ENCODE measurements at places on chromosomes 11 and 22.

- no peak for DNase-seq
Measured at GRCh38 chr11:57167125-57167846, 14.5 kb upstream of the LRRC55 start.

DNA sequence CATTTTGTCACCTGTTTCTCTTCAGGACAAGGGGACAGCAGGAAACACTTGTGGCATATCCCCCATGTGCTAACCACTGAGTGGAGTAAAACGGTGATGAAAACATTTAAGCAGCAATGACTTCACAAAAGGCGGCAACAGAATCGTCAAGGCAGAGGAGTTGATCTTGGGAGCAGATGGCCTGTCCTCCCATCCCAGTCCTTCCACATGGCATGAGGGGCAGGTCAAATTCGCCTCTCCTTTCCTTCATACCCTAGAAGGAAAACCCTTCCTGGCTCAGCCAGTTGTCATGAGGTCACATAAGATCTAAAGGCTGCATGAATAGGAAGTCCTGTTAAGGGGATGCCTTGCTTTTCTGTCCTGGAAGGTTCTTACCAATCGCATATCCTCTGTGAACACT, 169.1 kb downstream of the MAML2 start:
- no peak for DNase-seq

DNA sequence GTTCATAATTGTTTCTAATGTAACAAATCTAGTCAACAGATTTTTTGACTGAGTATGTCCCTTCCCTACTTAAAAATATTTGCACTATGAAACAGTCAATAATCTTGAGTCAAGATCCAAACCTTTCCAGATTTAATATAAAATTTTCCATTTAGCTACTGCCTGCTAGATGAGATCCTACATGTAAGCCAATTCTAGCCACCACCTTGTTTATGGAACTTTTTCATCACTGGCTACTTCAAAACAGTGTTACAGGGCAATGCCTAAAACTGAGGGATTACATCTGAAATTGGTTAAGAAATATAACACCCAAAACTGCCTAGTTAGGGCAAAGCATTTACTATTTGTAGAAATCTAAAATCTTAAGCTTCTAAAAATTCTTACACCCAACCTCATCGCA, 10.5 kb upstream of the FUT4 start:
- DNase-seq = no peak

- DNase-seq = no peak
Measured at GRCh38 chr11:116707746-116708145, 65.0 kb downstream of the BUD13 start.

DNA sequence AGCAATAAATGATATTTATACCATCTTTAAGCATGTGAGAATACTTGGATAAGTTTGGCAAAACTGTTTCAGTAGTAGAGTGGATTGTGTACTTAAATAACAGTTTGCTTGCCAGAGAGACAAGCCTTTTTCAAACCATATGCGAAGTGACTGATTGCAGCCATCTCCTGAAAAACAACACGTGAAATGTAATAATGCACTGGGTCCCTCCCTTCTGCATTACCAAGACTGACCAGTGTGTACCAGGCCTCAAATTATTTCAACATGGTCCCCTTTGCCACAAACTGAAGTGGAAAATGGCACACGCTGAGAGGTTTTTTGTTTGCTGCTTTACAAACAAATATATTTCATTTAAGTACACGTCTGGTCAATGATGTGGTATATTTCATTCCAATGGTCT, 337.4 kb downstream of the SOX6 start:
- no peak for DNase-seq

- DNase-seq = peak; percentile 27
Measured at GRCh38 chr11:67644042-67644441, 4.5 kb upstream of the TBX10 start.

DNA sequence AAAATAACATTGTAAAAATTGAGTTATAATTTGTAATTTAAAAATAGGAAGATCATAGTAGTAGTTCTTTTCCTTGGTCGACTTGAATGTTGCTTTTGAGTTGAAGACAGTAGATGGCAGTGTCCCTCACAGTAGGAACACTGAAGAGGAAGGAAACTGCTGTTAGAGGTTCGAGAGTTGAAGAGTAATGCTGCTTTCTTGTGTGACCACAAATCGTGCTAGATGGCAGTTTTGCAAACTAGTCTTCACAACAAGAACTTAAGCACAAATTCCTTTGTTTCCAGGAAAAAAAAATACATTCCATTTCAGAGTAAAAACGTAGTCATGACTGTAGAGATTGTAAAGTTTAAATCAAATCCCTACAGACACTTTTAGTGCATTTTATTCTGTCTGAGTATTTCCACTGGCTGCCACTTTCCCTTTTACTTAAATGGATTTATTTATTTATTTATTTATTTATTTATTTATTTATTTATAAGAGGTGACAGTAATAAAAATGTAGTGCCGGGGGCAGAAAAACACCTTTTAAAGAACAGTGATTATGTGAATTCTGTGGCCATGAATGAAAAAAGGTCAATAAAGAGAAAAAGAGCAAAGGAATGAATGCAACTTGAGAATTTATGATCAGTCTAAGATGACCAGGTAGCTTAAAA, 54.6 kb downstream of the SPECC1L start:
- DNase-seq = no peak

- no peak for DNase-seq
Measured at GRCh38 chr11:10350334-10350733, 45.5 kb downstream of the ADM start.

DNA sequence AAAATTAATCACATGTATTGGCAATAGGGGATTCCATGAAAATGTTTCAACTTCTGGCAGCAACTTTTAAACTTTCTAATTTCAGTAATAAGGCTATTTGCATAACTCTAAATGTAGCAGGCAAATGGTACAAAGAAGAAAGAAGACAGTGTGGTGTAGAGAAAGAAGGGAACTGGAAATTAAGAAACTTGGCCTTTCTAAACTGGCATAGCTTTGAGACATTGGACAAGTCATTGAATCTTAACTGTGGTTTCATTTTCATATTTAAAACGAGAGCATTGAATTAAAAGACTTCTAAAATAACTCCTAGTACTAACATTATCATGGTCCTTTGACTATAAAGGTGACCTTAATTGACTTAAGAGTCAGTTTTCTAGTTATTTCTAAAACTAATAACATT, 125.0 kb downstream of the UVRAG start:
- no peak for DNase-seq

DNA sequence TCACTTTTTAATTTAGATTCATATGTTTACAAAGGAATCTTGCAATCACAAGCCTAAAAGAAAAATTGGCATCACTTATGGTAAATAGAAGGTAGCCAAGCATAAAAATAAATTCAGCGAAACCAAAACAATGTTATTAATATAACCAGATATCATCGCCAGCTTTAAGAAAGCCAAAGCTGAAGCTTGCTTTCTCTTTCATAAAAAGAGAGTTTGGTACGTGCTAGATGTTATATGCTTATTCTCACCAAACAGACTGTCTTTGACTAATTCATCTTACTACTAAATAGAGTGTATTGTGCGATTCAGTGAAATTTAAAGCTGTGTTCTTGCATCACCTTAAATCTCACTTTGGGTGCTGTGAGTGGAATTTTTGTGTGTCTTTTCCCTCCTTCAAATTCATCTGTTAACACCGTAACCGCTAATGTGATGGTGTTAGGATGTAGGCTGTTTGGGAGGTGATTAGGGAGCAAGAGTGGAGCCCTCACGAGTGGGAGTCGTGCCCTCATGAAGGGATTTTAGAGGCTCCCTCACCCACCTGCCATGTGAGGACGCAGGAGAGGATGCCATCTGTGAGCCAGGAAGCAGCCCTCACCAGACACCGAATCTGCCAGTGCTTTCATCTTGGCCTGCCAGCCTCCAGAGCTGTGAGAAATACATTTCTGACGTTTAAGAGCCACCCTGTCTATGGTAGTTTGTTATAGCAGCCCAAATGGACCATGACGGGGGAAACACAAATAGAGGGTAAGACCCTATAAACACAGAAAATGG, 134.1 kb upstream of the TMEM45B start:
- DNase-seq = no peak

GRCh38 chr11:68843052-68843561, 1.4 kb upstream of the CPT1A start:
- DNase-seq = peak; percentile 82

DNA sequence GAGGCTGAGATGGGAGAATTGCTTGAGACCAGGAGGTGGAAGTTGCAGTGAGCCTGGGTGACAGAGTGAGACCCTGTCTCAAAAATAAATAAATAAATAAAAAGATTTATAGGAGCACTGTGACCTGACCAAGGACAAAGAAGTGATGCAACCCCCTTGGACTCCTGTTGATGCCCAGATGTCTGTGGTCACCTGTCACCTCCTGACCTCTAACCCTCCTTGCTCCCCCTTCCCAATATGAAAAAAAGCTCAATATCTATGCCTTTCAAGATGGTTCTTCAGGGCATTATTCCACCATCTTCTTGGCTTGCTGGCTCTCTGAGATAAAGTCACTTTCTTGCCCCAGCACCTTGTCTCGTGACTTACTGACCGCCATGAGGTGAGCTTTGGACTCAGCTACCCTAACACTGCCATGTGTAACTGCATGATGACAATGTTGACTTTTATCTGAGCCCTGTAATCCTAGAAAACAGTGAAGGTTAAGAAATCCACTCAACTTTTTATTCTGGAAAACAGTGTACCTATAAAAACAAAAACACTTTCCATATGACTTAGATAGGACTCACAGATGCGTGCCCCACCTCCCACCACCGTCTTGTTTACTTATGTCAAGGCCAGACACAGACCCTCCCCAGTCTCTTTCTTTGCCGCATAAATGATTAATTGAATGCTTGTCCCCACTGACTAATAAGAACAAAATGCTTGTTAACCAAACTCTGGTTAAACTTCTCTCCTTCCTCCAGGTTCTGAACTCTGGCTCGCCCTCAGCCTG, 360.5 kb downstream of the BUD13 start:
- no peak for DNase-seq

DNA sequence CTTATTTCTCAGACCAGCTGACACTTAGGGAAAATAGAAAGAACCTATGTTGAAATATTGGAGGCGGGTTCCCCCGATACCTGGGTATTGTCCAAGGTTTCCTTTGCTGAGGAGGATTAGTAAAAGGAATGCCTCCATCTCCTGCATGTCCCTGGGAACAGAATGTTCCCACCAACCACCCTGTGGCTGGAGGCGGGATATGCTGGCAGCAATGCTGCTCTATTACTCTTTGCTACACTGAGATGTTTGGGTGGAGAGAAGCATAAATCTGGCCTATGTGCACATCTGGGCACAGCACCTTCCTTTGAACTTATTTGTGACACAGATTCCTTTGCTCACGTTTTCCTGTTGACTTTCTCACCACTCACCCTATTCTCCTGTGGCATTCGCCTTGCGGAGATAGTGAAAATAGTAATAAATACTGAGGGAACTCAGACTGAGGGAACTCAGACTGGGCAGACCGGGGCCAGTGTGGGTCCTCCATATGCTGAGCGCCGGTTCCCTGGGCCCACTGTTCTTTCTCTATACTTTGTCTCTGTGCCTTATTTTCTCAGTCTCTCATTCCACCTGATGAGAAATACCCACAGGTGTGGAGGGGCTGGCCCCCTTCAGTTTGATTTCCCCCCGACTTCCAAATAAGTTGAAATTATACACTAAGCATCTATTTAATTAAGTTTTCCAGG, 32.1 kb downstream of the IGLL1 start:
- DNase-seq = peak; percentile 28

Data from activated effector memory CD4-positive, alpha-beta T cell treated with anti-CD3 and anti-CD28 coated beads, Interleukin-2, amount 50 U/mL, for 16 hours (primary cell).